ENCODE measurements at places on chromosomes 11 and 22.

GRCh38 chr11:17463546-17464174 is 13.0 kb downstream of the ABCC8 start:
- no peak for DNase-seq

GRCh38 chr11:78080818-78081495 is 1.3 kb upstream of the NDUFC2 start:
- no peak for DNase-seq

GRCh38 chr11:124583781-124584180 is 14.0 kb downstream of the OR8A1 start:
- no peak for DNase-seq

DNA sequence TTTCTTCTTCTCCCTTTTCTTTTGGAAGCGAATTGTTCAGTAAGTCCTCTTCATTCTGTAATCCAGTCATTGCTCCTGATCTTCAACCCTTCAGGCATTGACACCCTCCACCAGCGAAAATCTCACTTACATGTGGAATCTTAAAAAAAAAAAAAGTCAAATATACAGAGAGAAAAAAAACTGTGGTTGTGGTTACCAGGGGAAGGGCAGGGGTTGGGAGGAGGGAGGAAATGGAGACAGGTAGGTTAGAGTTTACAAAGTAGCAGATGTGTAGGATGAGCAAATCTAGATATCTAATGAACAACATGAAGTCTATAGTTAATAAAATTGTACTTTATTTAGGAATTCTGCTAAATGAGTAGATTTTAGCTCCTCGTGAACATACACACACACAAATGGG is 17.7 kb upstream of the TMEM123 start:
- DNase-seq, result no peak

- peak; percentile 62 for DNase-seq
Measured at GRCh38 chr22:38505541-38506117, 482 bp downstream of the DDX17 start.

GRCh38 chr22:36546092-36546804 is 17.3 kb upstream of the EIF3D start:
- DNase-seq, result peak; percentile 16

- DNase-seq, result no peak
Measured at GRCh38 chr11:9701799-9702198, 37.9 kb downstream of the SWAP70 start.

DNA sequence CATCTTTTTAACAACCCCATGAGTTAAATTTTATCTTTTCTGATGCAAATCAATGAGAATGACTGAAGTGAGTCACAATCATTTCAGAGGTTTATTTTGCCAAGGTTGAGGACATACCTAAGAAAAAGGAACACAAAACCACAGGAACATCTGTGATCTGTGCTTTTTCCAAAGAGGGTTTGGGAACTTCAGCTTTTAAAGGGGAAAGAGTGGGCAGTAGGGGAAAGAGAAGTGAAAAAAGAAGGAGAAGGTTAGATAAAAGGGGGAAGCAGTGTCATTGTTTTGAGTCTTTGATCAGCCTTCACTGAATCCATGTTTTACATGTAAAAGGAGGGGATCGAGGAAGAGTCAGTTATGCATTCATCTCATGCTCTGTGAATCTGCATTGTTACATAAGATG is 45.3 kb upstream of the SPON1 start:
- no peak for DNase-seq

DNA sequence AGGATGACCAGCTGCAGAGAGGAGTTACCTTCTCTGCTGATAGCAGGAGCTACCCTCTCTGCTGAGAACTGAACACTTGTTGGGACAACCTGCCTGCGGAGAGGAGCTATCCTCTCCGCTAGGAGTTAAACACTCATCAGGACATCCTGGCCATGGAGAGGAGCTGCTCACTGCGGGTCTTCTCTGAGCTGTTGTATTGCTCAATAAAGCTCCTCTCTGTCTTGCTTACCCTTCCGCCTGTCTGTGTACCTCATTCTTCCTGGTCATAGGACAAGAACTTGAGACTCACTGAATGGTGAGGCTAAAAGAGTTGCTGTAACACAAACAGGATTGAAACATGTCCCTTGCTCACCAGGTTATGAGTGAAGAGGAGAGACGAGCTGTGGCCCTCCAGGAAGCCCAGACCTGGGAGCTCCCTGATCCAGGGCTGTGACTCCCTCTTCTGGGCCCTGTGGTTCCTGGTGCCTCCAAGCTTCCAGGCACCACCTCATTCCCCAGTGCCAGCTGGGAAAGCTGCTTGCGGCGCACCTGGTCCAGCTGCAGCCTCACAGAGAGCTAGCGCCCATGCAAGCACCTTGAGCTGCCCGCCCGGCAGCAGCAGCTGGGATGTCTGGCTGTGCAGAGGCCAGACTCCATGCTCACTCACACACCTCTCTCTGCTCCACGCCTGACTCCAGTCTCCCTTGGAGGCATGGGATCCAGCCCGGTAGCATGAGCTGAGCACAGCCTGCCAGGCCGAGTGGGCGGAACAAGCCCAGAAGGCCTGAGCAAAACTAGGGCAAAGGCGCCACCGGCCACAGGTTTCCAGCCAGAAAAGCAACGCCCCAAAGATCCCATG is 50.5 kb downstream of the RAB30 start:
- no peak for DNase-seq

DNA sequence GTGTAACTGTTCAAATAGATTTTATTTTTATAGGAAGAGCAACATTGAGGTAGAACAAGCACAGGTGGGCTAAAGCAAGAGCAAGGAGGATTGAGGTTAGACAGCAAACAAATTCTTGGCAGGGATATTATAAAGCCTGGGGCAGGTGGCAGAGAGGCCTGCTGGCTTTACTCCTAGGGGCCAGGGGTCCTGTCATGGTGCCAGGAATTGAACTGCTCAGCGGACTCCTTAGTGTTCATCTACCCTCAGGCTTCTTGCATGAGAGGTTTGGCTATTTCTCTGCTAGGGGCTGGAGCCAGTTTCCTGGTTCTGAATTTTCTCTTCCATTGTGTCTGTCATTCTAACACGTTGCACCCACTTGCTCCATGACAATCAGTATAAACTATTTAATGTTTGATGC is 217.2 kb upstream of the NCAM1 start:
- DNase-seq, result no peak

- DNase-seq, result no peak
Measured at GRCh38 chr22:20241579-20242392, 26.3 kb downstream of the RTN4R start.

GRCh38 chr11:105054723-105055493 is 9.8 kb upstream of the CARD16 start:
- no peak for DNase-seq

GRCh38 chr11:14455648-14456430 is 43.8 kb downstream of the COPB1 start:
- DNase-seq, result no peak

- no peak for DNase-seq
Measured at GRCh38 chr11:13215149-13215548, 62.4 kb upstream of the BMAL1 start.

- no peak for DNase-seq
Measured at GRCh38 chr11:16242806-16243205, 113.5 kb downstream of the SOX6 start.

GRCh38 chr11:130571519-130571918 is 123.1 kb downstream of the ADAMTS15 start:
- DNase-seq, result no peak

GRCh38 chr11:47376107-47376524 is 2.2 kb downstream of the SPI1 start:
- DNase-seq, result no peak

DNA sequence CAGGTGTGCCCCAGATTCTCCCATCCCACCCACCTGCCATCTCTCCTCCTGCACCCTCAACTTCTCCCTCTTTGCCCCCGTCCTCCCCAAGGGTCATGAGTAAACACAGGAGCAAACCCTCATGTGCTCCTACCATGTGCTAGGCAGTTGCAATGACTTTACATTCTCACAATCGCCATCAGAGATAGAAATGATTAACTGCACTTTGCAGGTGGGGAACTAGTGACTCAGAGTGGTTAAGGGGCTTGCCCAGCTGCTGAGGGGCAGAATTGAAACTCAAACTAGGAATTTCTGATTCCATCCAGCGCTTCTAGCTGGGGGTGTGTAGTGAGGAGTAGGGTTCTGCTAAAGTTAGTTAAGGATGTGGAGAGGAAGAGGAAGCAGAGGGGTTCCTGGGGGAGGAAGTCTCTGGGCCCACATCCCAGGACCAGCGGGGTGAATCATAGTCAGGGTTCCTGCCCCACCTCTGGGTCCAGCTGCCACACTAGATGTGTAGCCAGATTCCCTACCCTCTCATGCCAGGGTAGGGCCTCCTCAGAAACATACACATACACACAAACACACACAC is 16.0 kb upstream of the PRG2 start:
- peak; percentile 53 for DNase-seq

DNA sequence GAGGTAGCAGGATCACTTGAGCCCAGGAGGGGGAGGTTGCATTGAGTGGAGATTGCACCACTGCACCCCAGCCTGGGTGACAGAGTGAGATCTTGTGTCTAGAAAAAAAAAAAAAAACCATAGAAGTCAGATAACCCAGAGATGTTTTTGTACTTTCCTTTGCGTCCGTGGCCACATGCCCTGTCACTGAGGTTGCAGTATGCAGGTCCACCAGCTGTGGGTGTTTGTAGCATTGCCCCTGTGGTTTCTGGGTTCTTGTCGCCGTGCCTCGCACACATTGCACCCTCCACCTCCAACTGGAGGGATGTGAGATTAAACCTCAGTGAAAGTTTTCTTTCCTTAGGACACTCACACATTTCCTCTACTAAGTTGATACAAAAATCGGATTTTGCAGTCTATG is 70.3 kb downstream of the TNRC6B start:
- DNase-seq, result peak; percentile 67

DNA sequence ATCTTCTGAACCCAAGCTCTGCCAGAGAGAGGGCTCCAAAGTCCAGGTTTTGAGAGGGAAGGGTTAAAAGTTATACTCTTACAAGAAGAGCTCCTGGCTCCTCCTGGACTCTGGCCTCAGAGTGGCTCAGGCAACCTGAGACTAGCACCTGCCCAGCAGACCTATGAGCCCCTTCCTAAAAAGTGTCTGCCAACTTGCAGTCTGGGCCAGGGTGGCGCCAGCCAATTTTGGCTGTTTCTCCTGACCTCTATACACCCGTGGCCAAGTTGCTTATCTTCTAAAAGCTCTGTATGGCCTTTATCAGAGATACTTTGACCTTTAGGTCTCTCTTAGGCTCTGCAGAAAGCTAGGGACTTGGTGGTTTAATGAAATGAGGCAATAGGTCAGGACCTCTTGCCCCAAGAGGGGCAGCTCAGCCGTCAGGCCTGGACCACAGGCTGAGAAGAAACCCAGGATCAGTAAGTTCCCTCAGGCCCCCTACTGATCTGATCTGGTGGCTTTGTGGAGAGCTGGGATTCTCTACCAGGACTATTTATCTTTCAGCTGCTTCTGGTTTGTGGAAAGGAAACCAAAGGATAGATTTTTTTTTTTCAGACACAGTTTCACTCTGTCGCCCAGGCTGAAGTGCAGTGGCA is 10.3 kb upstream of the UCP3 start:
- no peak for DNase-seq

- no peak for DNase-seq
Measured at GRCh38 chr11:111510311-111510710, 1.9 kb downstream of the BTG4 start.

DNA sequence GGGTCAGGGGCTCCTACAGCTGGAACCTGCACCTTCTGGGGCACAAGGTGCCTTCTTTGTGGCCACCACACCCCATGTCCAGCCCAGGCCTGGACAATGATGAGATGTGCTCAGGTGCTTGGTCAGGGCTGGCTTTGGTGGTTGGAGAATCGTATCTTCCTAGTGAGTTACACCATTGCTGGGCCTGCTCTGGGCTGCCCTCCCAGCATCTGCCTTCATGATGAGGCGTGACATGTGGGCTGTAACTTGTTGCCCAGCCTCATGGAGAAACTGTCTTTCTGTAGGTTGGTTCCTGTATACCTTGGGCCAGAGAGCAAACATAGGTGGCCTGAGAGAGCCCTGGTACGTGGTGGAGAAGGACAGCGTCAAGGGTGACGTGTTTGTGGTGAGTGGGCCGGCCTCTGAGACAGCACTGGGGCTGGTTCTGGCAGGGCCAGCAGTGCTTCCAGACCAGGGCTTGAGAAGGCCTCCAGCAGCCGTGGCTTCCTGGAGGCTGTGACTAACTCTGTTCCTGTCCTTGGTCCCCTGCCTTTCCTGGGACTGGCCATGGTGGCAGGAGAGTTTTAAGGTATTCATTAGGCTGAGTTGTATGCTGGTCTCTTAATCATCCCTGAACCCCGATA is 18.1 kb downstream of the TRMU start:
- no peak for DNase-seq

GRCh38 chr11:47123094-47123493 is 53.6 kb downstream of the ARFGAP2 start:
- DNase-seq, result no peak

- no peak for DNase-seq
Measured at GRCh38 chr11:76671237-76671592, 668 bp upstream of the LRRC32 start.

GRCh38 chr11:33691066-33691864 is 9.4 kb downstream of the C11orf91 start:
- DNase-seq, result no peak

DNA sequence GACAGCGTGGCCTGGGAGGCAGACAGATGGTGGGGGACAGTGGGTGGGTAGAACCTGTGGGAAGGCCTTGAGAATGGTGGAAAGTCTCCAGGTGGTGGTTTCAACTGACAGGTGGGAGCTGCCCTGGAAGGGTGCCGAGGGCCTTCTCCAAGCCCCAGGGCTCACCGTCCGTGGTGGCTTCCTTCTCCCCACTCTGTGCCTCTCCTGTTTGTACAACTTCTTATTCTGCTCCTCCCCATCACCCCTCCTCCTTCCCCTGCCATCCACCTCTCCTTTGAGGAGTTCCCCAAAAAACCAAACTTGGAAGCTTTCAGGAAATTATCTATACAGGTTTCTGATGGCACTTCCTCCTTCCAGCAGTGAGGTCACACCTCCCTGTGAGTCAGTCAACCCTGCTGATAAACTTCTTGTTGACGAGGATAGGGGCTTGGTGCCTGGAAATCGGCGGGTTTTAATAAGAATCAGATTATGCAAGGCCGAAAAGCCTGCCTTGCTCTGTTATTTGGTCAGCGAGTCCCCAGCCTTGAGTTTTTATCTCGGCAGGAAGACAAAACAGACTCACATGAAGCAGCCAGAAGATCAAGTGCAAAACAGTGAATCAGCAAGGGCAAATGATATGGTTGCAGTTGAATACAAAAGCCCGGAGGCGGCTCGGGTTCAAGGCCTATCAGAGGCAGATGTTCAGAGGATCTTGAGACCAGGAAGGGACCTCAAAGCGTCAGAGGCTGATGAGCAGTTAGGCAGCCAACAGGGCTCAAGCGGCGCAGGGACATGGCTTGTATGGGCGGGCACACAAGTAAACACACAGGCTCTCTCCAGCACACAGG is 9.5 kb upstream of the ST3GAL4 start:
- no peak for DNase-seq

DNA sequence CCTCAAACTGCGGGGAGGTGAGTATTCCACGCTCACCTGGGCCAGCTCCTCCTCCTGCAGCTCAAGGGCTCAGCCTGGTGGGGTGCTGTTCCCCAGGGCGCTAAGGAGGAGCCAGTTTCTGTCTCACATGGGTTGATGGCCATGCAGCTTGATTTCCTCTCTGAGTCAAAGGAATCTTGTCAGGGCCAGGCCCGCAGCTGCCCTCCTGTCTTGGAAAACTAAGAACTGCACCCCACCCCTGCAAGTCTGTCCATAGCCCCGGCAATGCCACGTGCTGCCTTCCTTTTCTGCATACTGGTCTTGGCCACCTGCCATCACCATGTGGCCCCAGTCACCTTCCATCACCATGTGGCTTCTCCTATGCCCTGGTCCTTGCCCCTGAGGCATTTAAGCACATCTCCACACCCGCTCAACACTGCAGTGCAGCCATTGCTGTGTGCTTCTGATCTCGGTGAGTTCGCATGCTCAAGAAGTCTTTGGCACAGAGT is 35.2 kb upstream of the CLDN5 start:
- no peak for DNase-seq

Measured in activated naive CD4-positive, alpha-beta T cell treated with Interleukin-2 at 50 U/mL for 16 hours (primary cell).